CD4-positive, alpha-beta T cell (primary cell): ENCODE measurements at places on chromosomes 16 and 17. TPM values are rescaled to one million over a fixed set of nuclear protein-coding genes. Genes with fewer than 3 reads are reported as not detected.

DNA sequence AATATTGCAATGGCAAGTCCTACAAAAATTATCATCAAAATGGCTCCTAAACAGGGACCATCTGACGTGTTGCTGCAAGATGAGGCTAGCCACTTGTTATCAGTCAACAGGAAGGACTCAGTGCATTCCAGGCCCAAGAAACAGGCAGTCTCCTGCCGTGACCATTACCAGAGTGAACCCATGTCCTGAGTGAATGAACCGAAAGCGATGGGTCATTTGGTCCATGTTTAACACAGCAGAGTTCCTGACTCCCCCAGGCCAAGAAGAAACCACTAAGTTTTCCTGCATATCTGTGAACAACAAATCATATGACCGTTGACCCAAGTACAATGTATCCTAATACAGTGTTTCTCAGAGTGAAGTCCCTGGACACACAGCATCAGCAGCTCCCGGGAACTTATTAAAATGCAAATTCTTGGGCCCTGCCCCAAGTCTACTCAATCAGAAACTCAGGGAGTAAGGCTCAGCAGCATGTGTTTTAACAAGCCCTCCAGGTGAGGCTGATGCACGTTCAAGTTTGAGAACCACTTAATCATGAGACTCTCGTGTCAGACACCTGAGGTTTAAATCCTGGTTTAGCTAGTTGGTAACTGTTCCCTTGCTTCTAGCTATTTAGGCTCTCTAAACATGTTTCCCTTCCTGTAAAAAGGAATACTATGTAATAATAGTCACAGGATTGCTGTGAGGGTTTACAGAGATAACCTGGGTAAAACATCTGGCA is 429.4 kb upstream of the MAF start:
- no peak for DNase-seq
- peaks cover 5% of the 10 kb centered on the region for H3K4me1 ChIP-seq
- no peaks in the 10 kb centered on the region for H3K27me3 ChIP-seq
- no peak overlapping the region for H3K27ac ChIP-seq
- no peak overlapping the region for H3K4me3 ChIP-seq
- no peaks in the 10 kb centered on the region for H3K36me3 ChIP-seq

GRCh38 chr16:19075511-19075910 is 8.1 kb downstream of the COQ7 start:
- no peaks in the 10 kb centered on the region for H3K27me3 ChIP-seq
- H3K4me1 ChIP-seq: no peaks in the 10 kb centered on the region
- H3K27ac ChIP-seq: no peak overlapping the region
- H3K36me3 ChIP-seq: peaks cover 29% of the 10 kb centered on the region
- no peak overlapping the region for H3K4me3 ChIP-seq
- DNase-seq: no peak

The CORO6 gene
- 3.3 TPM for total RNA-seq

DNA sequence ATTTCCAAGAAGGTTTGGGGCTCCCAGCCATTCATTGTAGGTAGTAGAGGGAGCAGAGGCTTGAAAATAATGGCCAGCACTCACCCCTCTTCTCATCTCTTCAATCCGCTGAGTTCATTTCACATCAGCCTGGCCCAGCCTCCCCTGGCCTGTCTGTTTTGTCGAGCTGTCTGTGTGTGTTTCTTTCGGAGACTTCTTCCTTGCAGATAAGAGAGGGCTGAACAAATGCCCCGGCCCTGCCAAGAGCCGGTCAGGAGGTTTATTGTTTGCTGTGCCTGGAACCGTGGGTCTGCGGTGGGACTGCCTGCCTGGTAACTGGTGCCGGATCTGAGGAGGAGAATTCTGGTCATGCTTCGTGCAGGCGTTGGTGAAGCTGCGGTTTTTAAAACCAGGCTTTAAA is 3.4 kb downstream of the VPS4A start:
- no peaks in the 10 kb centered on the region for H3K27me3 ChIP-seq
- H3K4me3 ChIP-seq: no peak overlapping the region
- no peak for DNase-seq
- peaks cover 57% of the 10 kb centered on the region for H3K36me3 ChIP-seq
- peaks cover 38% of the 10 kb centered on the region for H3K4me1 ChIP-seq

- no peaks in the 10 kb centered on the region for H3K27me3 ChIP-seq
- H3K4me1 ChIP-seq: no peaks in the 10 kb centered on the region
- no peak overlapping the region for H3K4me3 ChIP-seq
- DNase-seq: no peak
- no peaks in the 10 kb centered on the region for H3K36me3 ChIP-seq
- no peak overlapping the region for H3K27ac ChIP-seq
Measured at GRCh38 chr16:81106826-81107503, 10.8 kb upstream of the GCSH start.

GRCh38 chr17:4142107-4142900 is 526 bp downstream of the ZZEF1 start:
- peaks cover 56% of the 10 kb centered on the region for H3K4me1 ChIP-seq
- peak overlapping the region; percentile 95 for H3K4me3 ChIP-seq
- no peaks in the 10 kb centered on the region for H3K27me3 ChIP-seq
- peaks cover 17% of the 10 kb centered on the region for H3K36me3 ChIP-seq
- peak; percentile 31 for DNase-seq
- no peak overlapping the region for H3K27ac ChIP-seq

DNA sequence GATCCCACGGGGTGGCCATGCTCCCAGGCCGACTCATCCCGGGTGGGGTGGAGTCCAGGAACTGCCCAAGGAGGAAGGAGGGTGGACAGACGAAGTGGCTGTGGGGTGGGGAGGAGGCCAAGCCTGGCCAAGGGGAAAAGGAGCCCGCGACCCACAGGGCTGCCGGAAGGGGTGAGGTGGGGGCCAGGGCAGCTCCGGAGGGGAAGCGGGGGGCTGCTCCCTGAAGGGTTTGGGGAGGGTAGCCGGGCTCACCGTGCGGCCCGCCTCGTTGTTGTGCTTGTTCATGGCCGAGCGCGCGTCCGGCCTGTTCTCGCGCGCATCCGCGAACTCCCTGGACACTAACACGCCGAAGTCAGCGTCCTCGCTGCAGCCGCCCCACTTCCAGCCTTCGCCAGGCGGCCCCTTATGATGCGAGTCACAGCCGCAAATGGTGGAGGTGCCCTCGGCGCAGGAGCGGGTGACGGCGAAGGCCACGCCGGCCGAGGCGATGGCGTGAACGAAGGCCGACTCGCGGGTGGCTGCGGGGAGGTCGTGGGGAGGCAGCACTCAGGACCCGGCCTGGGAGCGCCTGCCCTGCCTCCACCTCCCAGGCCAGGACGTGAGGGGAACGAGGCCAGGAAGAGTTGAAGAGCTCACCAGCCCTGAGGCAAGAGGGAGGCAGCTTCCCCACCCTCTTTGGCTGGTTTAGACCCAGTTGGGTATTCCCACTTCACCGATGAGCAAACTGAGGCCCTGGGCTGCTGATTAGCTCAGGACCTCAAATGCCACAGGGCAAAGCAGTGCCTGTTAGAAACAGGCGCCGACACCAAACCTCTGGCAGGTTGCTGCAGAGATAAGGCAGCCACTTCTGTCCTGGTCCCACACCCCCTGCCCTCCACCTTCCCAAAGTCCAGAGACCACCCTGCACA is 48.7 kb downstream of the WNT3 start:
- DNase-seq: no peak
- H3K27ac ChIP-seq: no peak overlapping the region
- H3K27me3 ChIP-seq: peaks cover 22% of the 10 kb centered on the region
- H3K4me3 ChIP-seq: no peak overlapping the region
- H3K36me3 ChIP-seq: no peaks in the 10 kb centered on the region

The KIF18B gene
- 0.05 TPM for total RNA-seq

DNA sequence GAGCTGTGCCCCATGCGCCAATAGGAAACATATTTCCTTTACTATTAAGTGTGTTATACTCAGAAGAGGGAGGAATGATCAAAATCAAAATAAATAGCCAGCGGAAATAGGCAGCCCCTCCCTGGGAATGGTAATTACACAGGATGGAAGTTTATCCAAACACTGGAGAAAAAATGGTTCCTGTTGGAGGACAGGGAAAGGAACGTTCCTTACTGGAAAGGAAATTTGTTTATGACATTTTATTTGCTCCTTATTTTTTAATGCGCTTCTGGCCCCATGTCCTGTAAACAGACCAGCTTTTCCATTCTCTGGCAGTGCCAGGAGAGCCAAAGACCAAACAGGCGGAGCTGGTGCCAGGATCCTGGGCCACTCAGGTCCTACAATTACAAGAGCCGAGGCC is 273.7 kb downstream of the SOX9 start:
- no peak overlapping the region for H3K4me3 ChIP-seq
- DNase-seq: no peak
- no peaks in the 10 kb centered on the region for H3K27me3 ChIP-seq
- no peaks in the 10 kb centered on the region for H3K4me1 ChIP-seq
- H3K27ac ChIP-seq: no peak overlapping the region

DNA sequence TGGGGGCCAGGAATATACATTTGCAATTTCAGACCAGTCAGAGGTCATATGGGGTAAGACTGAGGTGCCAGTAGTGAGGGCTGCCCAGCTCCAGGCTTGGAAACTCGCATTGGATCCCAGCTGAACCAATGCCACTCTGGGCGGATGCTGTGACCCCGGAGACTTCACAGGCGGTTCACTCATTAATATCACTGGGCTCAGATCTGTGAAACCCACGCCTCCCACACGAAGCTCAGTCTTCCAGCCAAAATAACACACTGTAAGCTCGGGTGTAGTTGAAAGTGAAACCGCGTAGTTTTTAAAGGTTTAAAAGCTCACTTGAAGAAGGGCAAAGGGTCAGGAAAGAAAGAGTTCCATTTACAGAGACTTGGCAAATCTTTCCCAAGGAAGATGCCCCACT is 254.8 kb downstream of the FOXL1 start:
- H3K27me3 ChIP-seq: peaks cover 6% of the 10 kb centered on the region
- no peaks in the 10 kb centered on the region for H3K36me3 ChIP-seq
- no peak overlapping the region for H3K4me3 ChIP-seq
- DNase-seq: no peak
- no peak overlapping the region for H3K27ac ChIP-seq

DNA sequence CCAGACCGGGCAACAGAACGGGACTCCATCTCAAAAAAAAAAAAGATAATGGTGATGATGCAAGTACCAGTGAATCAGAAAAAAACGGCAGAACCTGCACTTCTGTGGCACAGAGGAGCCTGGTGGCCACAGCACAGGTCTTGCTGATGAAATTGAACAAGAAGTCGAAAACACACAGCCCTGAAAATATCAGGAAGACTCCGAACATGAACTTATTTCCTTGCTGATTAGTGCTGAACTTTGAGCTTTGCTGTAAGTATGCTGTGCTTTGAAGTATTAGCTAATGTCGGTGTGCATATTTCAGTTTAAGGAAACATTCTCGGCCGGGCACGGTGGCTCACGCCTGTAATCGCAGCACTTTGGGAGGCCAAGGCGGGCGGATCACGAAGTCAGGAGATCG is 10.9 kb upstream of the MYO15B start:
- DNase-seq: no peak
- H3K4me3 ChIP-seq: no peak overlapping the region
- no peak overlapping the region for H3K27ac ChIP-seq
- no peaks in the 10 kb centered on the region for H3K27me3 ChIP-seq

DNA sequence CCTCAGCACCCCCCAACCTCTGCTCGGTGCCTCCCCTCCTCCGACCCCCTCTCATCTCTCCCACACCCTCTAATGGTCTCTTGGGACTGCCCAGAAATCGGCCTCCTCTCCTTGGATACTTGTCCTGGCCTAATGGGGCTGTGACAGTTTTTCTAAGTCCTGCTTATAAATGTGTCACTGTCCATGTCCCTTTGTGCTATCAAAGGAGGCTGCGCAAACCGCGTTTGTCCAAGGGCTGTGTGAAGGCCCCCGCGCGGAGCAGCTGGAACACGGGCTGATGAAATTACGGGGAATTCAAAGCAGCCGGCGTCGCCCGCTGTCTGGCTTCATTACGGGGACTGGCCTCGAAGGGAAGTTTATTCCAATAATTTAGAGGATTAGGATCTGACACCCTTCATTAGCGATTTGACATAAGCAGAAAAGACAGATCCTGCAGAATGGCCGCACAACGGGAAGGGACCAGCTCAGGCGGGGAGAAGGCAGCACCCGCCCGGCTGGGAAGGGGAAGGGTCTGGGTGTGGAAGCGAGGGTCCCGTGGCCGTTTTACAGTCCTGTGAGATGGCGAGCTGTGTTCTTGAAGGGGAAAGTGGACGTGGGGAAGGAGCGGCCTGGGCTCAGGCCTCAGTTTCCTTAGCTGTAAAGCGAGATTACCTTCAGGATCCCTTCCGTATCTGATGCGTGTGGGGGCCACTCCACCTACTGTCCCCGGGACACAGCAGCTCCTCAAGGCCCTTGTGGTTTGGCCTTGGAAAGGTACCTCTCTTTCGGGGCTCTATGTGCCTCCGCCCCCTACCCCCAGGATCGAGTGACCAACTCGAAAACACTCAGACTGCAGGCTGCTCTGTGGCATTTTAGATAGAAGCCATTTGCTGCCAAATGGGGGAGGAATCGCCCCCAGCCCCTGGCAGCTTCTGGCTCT is 1.6 kb upstream of the WFIKKN2 start:
- peaks cover 9% of the 10 kb centered on the region for H3K27me3 ChIP-seq
- no peak overlapping the region for H3K27ac ChIP-seq
- H3K4me1 ChIP-seq: peaks cover 6% of the 10 kb centered on the region

The OTOP2 gene
- not detected for total RNA-seq

DNA sequence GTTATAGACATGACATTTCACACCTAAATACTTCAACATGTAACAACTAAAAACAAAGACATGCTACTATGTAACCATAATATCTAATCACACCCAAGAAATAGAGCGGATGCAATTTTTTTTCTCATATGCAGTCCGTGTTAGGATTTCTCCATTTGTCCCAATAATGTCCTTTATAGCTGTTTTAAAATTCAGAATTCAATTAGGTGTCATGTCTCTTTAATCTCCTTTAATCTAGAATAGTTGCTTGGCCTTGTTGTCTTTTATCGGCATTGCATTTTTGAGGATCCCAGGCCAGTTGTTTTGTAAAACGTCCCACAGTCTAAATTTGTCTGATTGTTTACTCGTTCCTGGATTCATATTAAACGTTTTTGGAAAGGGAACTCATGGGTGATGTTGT is 14.5 kb downstream of the MRC2 start:
- no peaks in the 10 kb centered on the region for H3K4me1 ChIP-seq
- H3K4me3 ChIP-seq: no peak overlapping the region
- DNase-seq: no peak

The FNDC8 gene
- total RNA-seq: not detected

DNA sequence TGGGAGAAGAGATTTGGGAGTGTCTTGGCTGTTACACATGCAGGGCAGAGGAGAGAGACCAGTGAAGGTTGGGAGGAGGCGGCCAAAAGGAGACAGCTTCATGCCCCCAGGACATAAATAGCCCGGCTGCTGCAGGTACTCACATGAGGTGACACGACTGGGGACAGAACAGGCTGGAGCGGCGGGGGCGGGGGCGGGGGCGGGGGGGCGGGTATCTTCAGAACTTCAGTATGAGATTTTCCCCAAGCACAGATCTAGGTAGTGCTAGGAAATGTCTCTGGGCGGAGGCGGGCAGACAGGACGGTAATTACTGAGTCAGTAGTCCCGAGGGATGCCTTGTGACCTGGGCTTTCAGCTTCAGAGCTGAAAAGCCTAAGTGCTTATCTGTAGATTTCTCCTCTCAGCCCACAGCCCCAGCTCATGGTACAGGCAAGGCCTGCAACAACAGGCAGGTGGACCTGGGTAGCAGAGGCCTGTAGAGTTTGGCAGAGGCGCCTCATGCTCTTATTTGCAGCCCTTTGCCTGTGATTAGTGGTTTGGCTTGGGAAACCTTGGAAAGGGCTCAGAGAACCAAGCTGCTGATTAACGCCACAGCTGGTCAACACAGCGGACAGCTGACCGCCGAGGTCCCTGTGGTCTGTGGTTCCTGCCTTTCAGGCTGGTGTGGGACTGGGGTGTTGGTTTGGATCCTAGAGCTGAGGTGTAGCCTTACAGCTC is 24.5 kb downstream of the UNK start:
- DNase-seq: no peak
- no peak overlapping the region for H3K4me3 ChIP-seq
- H3K27ac ChIP-seq: no peak overlapping the region

- H3K27me3 ChIP-seq: no peaks in the 10 kb centered on the region
- no peak for DNase-seq
- H3K4me3 ChIP-seq: no peak overlapping the region
- H3K4me1 ChIP-seq: no peaks in the 10 kb centered on the region
Measured at GRCh38 chr16:77881355-77882030, 93.1 kb downstream of the VAT1L start.
